Muscle of leg (tissue), 16 donors: ENCODE measurements at places on chromosomes 11 and 22. TPM values are rescaled to one million over a fixed set of nuclear protein-coding genes. Genes with fewer than 3 reads are reported as not detected.

GRCh38 chr11:85923455-85923854, 68.3 kb downstream of the CCDC83 start:
- no peak for DNase-seq

- DNase-seq: no peak
Observed at GRCh38 chr11:2375964-2376551, 1.1 kb upstream of the CD81 start.

The ENTHD1 gene
- polyA plus RNA-seq: not detected

- peak; percentile 77 for DNase-seq
Observed at GRCh38 chr22:33853200-33854097, 66.8 kb downstream of the LARGE1 start.

- peak; percentile 66 for DNase-seq
Observed at GRCh38 chr11:82682003-82682751, 51.5 kb downstream of the FAM181B start.

- no peak for DNase-seq
Observed at GRCh38 chr22:27472975-27473374, 328.6 kb downstream of the MN1 start.

The AIP gene
- polyA plus RNA-seq: 51.4 TPM

DNA sequence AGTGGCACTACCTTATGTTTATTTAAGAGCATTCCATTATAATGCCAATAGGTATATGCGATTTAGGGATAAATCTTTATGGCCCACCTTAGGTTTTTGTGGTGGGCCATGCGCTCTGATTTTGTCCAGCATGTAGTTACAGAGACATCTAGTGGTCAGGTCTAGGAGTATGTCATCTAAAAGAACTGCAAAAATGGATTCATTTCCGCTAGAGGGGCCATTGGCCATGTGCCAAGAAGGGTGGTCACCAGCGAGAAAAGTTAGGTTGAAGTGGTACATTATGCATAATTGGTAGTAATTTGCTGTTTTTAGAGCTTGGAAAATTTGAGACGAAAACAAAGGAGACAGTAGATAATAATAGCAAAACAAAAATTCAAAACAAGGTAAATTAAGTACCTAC, 27.7 kb downstream of the LRRC4C start:
- peak; percentile 5 for DNase-seq

The TSGA10IP gene
- polyA plus RNA-seq: not detected

DNA sequence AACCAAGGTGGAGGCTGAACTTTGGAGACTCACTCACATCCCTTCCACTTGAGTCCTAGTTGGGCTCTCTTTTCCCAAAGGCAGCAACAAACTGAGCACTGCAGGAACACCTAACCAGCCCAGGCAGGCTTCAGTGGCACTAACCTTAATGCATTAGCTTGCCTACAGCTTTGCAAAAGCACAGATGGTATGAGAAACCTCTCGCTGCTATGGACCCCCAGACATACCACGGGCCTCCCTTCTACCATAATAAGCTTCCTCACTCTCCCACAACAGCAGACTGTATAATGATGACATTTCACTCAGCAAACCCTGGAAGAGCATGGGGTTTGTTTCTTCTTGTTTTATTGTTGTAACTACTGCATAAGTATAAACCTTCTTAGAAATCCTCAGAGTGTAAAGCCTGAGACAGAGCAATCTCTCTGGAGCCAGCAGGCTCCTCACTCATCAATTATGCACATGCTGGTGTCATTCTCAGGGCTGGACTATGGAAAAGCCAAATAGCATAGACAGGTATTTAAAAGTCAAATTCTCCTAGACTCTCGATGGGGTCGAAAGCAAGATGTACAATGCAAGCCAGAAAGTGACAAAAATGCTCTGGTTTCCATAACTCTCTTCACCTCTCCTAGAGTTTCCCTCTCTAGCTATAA, 167.6 kb downstream of the NXPE2 start:
- no peak for DNase-seq

The MS4A6A gene
- polyA plus RNA-seq: 25.0 TPM

GRCh38 chr22:23622634-23623033, 9.5 kb downstream of the DRICH1 start:
- no peak for DNase-seq

DNA sequence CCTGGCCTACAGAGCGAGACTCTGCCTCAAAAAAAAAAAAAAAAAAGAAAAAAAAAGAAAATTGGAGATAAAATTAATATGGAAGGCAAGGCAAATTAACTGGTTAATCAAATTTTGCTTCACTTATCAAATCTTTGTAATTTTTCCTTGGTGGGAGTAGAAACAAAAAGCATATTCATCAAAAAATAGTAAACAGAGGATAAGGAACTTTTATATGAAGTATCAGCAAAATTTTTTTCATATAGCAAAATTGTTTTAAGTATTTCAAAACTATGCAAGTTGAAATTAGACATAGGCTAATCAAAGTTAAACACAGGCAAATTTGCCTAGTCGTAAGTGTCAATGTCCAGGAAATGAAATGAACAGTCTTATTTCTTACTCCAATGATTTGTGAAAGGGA, 33.0 kb downstream of the PICALM start:
- no peak for DNase-seq

DNA sequence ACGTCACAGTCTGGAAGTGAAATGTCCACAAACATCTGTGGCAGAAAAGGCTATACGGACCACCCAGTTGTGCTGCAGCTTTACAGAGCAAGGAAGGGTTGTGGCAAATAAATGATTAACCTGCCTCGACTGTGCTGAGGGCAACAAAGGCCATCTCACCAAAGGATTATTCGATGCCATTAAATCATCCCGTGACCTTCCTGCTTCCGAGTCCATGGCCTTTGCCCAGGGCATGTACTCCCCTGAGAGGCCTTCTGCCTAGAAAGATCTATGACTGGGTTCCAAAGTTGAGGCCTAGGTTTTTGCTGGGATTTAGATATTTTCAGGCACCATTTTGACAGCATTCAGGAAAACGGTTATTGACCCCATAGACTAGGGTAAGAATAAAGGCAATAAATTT, 9.2 kb downstream of the CDPF1 start:
- no peak for DNase-seq

The NLRP6 gene
- polyA plus RNA-seq: not detected

DNA sequence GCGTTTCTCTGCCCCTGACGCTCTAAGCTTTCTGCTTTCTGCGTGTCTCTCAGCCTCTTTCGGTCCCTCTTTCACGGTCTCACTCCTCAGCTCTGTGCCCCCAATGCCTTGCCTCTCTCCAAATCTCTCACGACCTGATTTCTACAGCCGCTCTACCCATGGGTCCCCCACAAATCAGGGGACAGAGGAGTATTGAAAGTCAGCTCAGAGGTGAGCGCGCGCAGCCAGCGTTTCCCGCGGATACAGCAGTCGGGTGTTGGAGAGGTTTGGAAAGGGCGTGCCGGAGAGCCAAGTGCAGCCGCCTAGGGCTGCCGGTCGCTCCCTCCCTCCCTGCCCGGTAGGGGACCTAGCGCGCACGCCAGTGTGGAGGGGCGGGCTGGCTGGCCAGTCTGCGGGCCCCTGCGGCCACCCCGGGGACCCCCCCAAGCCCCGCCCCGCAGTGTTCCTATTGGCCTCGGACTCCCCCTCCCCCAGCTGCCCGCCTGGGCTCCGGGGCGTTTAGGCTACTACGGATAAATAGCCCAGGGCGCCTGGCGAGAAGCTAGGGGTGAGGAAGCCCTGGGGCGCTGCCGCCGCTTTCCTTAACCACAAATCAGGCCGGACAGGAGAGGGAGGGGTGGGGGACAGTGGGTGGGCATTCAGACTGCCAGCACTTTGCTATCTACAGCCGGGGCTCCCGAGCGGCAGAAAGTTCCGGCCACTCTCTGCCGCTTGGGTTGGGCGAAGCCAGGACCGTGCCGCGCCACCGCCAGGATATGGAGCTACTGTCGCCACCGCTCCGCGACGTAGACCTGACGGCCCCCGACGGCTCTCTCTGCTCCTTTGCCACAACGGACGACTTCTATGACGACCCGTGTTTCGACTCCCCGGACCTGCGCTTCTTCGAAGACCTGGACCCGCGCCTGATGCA, at the start of gene MYOD1:
Gene MYOD1, plus strand, starts transcription at position 544 of the 910 bp plus-strand sequence. Its CDS starts 212 bp downstream, at position 756.
- peak; percentile 87 for DNase-seq

DNA sequence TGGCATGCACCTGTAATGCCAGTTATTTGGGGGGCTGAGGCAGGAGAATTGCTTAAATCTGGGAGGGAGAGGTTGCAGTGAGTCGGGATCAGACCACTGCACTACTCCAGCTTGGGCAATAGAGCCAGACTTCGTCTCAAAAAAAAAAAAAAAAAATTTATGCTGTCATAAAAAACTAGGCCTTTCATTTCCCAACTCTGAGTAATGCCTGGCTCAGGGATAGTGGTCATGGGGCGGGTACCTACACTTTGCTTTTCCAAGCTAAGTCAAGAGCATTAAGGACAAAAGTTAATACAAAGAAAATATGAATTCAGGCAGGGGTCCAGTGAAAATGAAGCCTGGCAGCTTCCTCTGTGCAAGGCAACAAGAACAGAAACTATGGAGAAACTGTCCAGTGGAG, 16.3 kb downstream of the CPSF7 start:
- no peak for DNase-seq

The NAT10 gene
- polyA plus RNA-seq: 31.6 TPM

DNA sequence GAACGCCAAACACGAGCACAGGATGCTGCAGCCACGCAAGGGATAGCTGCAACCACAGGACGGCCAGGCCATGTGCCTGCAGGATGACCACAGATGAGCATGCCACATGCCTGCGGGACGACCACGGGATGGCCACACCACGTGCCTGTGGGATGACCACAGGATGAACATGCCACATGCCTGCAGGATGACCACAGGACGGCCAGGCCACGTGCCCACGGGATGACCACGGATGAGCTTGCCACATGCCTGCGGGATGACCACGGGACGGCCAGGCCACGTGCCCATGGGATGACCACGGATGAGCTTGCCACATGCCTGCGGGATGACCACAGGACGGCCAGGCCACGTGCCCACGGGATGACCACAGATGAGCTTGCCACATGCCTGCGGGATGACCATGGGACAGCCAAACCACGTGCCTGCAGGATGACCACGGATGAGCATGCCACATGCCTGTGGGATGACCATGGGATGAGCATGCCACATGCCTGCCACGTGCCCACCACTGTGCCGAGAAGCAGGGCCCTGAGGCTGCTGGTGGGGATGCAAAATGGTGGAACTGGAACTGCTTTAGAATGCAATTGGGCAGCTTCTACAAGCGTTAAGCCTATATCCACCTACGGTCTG, 12.8 kb upstream of the MOB2 start:
- DNase-seq: no peak

The NPTXR gene
- polyA plus RNA-seq: 8.7 TPM

DNA sequence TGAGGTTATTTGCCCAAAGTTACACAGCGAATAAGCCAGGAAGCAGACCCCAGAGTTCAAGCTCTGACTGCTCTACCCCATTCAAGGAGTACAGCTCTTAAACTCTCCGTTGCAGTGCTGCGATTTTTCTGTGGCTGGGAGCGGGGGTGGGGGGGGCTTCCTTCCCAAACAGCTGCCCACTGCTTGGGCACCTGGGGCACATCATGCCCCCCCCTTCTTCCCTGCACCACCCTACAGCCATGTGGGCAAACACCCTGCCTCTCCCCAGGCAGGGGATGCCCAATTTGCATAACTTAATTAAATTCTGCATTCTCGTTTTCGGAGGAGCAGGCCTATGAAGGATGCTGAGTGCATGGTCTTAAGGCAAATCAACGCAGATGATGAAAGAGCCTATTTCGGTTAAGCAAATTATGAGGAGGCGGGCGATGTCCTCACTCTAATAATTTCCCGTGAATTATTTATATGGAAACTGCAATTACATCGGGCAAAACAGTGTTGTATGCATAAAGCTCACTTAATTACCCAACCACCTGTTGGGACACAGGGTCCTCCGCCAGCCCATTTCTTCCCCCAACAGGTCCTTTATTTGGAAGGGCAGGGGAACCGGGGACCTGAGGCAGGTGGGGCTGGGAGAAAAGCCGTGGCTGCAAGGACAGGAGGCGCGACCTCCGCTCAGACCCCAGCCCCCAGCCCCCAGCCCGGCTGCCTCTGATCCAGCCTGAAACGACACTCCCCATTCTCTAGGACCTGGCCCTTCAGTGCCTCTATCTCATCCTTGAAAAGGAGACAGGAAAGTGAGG, 610.5 kb downstream of the BUD13 start:
- DNase-seq: no peak

The APOL5 gene
- polyA plus RNA-seq: 1.8 TPM

The PKP3 gene
- polyA plus RNA-seq: 10.5 TPM

DNA sequence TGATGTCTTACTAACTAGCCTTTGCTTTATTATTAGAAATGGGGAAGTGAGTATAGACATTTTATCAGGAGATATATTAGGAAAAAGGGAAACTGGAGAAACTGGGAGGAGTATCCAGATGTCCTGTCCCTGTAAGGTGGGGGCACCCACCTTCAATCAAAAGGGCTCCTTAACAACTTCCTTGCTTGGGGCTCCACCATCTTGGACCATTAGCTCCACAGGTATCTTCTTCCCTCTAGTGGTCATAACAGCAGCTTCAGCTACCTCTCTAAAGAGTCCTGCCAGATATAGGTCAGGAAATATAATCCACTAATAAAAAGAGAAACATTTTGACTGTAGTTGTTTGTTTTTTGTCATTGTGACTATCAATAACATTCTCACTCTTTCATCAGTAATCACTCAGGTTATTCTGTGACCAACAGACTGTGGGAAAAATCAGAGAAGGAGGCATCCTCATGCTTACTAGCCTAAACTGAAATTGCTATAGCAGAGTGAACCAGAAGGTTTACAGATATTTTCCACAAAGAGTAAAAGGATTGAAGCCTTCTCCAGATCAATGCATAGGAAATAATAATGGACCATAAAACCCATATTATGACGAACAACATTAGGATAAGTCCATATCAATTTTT, 10.4 kb downstream of the OR51B4 start:
- no peak for DNase-seq

GRCh38 chr22:44427611-44428470, 70.2 kb downstream of the RTL6 start:
- no peak for DNase-seq

DNA sequence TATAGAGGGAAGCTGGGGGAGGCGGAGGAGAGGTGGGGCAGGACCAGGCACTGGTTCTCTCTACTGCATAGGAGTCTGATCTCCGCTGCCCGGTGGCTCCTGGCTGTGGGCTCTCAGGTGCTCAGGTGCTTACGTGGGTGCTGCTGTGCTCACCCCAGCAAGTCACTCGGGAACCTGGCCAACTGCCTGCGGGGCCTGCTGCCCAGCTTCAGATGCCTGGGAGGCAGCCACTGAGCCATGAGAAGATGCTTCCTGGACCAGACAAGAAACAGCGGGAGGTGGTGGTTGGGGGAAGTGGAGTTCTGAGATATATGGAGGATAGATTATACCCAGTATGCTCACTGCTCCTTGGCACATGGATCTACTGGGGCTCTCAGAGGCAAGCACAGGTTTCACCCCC, 1303.4 kb downstream of the TBC1D22A start:
- DNase-seq: no peak

GRCh38 chr22:22060200-22061084, 77.9 kb upstream of the TOP3B start:
- DNase-seq: peak; percentile 15
